Psoas muscle (tissue), 8 donors: ENCODE measurements at places on chromosomes 11 and 22. TPM values are rescaled to one million over a fixed set of nuclear protein-coding genes. Genes with fewer than 3 reads are reported as not detected.
A peak's percentile ranks its signal among the peaks of the same experiment; 100 is the strongest.

Gene ARHGAP1
- 32.4 TPM for total RNA-seq

Gene MYBPC3
- total RNA-seq: 0.89 TPM

DNA sequence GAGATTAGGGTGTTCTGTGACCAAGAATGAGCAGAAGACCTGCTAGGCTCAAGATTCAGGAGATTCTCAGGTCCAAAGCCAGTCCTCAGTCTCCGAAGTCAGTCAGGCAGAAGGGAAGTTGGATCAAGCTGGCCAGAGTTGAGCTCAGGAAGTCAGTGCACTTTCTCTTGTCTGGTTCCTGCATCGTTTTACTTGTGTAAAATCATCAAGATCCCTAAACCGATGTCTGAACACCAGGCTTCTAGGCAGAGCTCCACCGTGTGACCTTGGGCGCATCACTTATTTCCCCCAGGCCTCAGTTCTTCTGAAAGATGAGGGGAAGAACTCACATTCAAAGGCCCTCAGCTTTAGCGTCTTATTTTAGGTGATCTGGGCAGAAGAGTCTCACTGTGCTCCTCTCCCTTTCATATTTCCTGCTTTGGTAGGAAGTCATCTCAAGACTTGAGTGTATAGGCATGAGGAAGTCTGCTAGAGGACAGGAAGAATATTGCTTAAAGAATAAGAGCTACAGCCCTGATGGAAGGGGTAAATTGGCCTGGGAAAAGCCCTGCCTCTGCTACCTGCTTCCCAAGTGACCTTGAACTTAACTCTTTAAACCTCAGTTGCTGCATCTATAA is 20.2 kb downstream of the NF2 start:
- DNase-seq: no peak

DNA sequence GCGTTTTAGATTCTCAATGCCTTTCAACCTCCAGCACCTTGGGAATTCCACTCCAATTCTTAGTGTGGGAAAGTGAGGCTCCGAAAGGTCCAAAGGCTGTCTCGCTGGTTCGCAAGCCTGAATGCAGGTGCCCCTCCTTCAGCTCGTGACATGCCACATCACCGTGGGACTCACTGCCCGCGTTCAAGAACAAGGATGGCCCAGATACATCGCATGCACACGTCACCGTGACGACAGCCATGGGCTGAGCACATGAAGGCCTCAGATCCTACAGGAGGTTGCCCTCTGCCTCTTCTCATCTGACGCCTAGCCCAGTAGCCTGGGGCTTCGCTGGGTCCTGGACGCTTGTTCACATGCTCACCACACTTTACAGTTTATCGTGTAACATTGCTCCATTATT is 4.4 kb upstream of the LINC01488 start:
- DNase-seq: peak; percentile 7
